ENCODE measurements at places on chromosomes 3 and 15.

GRCh38 chr3:61051666-61052065, 199.6 kb downstream of the FHIT start:
- DNase-seq: no peak

DNA sequence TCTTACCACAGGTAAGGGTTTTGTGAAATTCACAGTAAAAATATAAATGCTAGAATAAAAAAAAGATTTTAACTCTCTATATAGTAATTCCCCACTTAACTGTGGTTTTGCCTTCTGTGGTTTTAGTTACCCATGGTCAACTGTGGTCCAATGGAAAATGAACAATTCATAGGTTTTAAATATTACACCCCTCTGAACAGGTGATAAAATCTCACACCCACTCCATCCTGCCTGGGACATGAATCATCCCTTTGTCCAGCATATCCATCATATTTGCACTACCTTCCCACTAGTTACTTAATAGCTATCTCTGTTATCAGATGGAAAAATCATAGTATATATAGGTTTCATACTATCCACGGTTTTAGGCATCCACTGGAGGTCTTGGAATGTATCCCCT, 49.2 kb downstream of the HDGFL3 start:
- no peak for DNase-seq

DNA sequence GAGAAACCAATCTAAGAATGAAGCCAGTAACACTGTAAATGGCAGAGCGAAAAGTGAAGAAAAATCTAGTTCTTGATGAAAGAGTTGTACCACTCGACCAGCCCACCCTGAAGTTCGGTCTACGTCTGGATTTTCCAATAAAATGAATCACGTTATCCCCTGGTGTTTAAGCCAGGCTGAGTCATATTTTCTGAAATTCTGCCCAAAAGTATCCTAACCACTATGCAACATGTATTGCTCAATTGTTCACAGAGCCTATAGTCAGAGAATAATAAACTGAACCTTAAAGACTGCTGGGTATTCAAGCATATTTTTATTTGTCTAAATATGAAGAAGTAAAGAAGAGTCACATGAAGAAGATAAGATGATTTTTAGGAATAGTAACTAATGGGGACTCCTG, 245.7 kb downstream of the FGF12 start:
- DNase-seq: no peak

- DNase-seq: no peak
Observed at GRCh38 chr3:174170248-174170647, 688.9 kb upstream of the NAALADL2 start.

- no peak for DNase-seq
Observed at GRCh38 chr3:52527732-52528585, 5.7 kb downstream of the NT5DC2 start.

GRCh38 chr15:58489289-58490085, 57.7 kb downstream of the LIPC start:
- no peak for DNase-seq

DNA sequence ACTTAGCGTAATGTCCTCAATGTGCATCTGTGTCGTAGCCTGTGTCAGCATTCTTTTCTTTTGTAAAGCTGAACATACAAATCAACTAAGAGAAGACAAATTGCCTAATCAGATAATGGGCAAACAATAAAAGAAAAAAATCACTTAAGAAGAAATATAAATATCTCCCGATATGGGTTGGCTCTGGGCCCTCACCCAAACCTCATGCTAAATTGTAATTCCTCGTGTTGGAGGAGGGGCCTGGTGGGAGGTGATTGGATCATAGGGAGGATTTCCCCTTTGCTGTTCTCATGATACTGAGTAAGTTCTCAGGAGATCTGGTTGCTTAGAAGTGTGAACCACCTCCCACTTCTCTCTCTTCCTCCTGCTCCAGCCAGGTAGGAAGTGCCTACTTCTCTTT, 285.0 kb upstream of the LYSMD4 start:
- DNase-seq: no peak

GRCh38 chr3:73408634-73409033, 216.1 kb downstream of the PDZRN3 start:
- no peak for DNase-seq

All from OCI-LY7 (cell line).